ENCODE measurements at places on chromosomes 12 and 14. TPM values are rescaled to one million over a fixed set of nuclear protein-coding genes. Genes with fewer than 3 reads are reported as not detected.

GRCh38 chr14:97878727-97879126, 1081.5 kb downstream of the VRK1 start:
- no peak for DNase-seq

DNA sequence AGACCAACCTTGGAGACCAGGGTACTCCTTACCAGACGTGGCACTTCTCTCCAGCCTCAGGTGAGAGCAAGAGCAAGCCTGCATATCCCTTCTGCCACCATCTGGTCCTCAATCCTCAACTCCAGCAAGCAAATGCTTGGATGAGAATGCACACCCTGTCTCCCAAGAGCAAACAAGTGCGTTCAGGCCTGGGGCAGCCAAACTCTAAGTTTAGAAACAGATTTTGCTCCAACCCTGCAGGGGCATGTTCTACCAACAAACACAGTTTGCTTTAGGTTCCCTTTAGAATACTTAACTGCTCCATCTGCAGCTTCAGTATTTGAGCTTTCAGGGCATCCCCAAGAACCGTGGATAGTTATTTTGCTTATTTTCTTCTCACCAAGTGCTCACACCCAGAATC, 55.9 kb upstream of the FICD start:
- DNase-seq: no peak

DNA sequence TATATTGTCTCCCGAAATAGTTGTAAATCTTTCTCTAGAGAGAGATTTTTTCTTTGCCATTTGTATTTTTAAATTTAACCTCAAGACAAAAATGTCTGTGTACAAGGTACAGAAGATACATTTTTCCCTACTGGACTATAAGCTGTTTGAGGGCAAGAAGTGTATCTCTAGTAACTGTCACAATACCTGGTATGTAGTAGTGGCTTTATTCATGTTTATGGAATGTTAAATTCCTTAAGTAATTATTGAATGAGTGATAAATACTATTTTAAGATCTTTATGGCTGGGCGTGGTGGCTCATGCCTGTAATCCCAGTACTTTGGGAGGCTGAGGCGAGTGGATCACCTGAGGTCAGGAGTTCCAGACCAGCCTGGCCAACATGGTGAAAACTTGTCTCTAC, 24.4 kb upstream of the CDK17 start:
- DNase-seq: no peak

The LBHD2 gene
- total RNA-seq: not detected

The KRT82 gene
- total RNA-seq: not detected

The RHOJ gene
- 32.7 TPM for total RNA-seq

The MGST1 gene
- total RNA-seq: 485 TPM

All from left lung (tissue), 14 donors.